ENCODE measurements at places on chromosomes 16 and 17. TPM values are rescaled to one million over a fixed set of nuclear protein-coding genes. Genes with fewer than 3 reads are reported as not detected.

The AANAT gene
- total RNA-seq: not detected

The IL21R gene
- 0.73 TPM for total RNA-seq

The P2RX1 gene
- total RNA-seq: 0.10 TPM

The HID1 gene
- 2.1 TPM for total RNA-seq

The TP53TG3B gene
- not detected for total RNA-seq

The NRN1L gene
- 7.6 TPM for total RNA-seq

The SLC35B1 gene
- 76.6 TPM for total RNA-seq

The NTN3 gene
- total RNA-seq: 0.73 TPM

The NATD1 gene
- 12.3 TPM for total RNA-seq

The SMIM22 gene
- not detected for total RNA-seq

The MT1E gene
- total RNA-seq: 22.3 TPM

The CARHSP1 gene
- total RNA-seq: 324 TPM

The SDK2 gene
- total RNA-seq: 14.7 TPM

The NPIPA2 gene
- 0.94 TPM for total RNA-seq

The TMC8 gene
- total RNA-seq: 3.3 TPM

The SLC35G6 gene
- total RNA-seq: not detected

The MPO gene
- not detected for total RNA-seq

The SRL gene
- 0.07 TPM for total RNA-seq

The RSL1D1 gene
- total RNA-seq: 221 TPM

The PRAC1 gene
- 173 TPM for total RNA-seq

The HIGD1B gene
- not detected for total RNA-seq

The KRTAP9-4 gene
- total RNA-seq: not detected

The CDH8 gene
- total RNA-seq: 0.87 TPM

The PERCC1 gene
- total RNA-seq: not detected

The CD300E gene
- not detected for total RNA-seq

The C17orf67 gene
- 1.5 TPM for total RNA-seq

The CD300LF gene
- total RNA-seq: not detected

The MKS1 gene
- total RNA-seq: 26.8 TPM

The TPSD1 gene
- not detected for total RNA-seq

The ADAD2 gene
- total RNA-seq: 0.78 TPM

The ANKRD40CL gene
- total RNA-seq: not detected

The KRTAP16-1 gene
- not detected for total RNA-seq

The TBX2 gene
- not detected for total RNA-seq

The NHLRC4 gene
- 1.1 TPM for total RNA-seq

The LAT gene
- total RNA-seq: 0.74 TPM

The C1QTNF8 gene
- total RNA-seq: not detected

The MRPL58 gene
- total RNA-seq: 62.0 TPM

The TIMP2 gene
- total RNA-seq: 12.3 TPM
